ENCODE measurements at places on chromosomes 5 and 9. TPM values are rescaled to one million over a fixed set of nuclear protein-coding genes. Genes with fewer than 3 reads are reported as not detected.

Gene TNC
- not detected for polyA plus RNA-seq

DNA sequence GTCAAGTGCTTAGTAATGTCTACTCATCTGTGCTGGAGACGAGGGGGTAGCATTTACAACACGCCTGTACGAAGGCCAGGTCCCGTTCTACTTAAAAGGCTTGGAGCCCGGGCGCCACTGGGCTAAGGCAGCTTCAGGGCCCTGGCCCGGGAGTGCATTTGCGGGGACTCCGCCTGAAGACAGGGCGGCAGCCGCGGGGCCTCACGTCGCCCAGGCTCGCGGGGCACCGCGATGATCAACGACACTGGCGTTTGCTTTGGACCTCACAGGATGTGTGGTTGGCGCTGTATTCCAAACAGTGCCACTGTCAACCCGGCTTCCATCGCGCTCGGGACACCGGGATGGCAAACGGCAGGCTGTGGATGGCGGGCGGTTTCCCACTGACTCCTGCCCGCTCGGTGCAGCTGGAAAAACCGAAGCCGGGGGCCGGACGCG is 1.1 kb upstream of the TENT4A start:
- DNase-seq = peak; percentile 60

Gene SIT1
- not detected for polyA plus RNA-seq

Gene TOR2A
- polyA plus RNA-seq = 23.9 TPM

DNA sequence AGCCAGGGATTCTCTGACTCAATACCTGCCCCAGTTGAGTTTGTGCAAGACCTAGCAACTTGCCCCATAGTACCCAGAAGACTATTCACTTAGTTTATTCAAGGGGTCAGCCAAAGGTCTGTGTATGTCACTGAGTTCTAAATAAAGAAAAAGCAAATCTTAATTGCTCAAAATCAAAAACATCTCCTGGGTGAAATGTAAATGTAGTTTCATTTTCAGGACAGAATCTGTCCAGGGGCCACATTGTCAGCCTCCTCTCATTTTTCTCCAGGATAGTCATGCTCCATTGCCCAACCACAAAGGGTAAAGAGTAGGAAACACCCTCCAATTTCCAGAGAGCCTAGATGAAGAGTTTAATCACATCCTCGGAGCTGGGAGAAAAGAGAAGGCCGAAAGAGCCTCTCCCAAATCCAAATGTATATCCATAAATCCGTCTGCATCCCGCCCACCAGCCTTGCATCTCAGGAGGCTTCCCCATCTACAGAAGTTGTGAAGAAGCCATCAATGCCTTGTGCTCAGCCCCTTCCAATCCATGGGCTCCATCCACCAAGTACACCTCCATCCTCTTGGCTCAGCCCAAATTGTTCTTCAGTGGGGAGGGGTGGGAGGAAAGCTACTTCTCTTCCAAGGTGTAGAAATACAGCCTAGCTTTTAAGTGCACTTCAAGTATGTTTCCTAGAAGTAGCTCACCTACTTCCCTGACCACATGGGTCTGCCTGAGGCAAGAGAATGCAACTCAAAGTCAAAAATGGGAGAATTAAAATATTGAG is 26.9 kb downstream of the ADAM19 start:
- DNase-seq = no peak

DNA sequence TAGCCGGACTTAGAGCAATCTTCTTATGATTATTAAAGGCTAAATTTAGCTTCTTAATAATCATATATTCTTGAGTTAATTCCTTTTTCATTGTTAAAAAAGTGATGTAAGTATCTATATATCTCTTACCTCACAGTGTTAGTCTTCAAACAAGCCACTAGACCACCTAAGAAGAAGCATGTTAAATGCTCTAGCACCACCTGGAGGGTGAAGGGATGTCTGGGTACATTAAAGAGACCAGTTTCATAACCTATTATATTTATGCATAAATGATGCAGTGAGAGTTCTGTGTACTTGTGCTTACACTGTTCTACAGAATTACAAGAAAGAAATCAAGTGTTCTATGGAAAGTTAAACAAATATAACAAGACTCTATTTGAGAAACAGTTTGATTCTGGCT is 55.9 kb upstream of the SLCO6A1 start:
- no peak for DNase-seq

DNA sequence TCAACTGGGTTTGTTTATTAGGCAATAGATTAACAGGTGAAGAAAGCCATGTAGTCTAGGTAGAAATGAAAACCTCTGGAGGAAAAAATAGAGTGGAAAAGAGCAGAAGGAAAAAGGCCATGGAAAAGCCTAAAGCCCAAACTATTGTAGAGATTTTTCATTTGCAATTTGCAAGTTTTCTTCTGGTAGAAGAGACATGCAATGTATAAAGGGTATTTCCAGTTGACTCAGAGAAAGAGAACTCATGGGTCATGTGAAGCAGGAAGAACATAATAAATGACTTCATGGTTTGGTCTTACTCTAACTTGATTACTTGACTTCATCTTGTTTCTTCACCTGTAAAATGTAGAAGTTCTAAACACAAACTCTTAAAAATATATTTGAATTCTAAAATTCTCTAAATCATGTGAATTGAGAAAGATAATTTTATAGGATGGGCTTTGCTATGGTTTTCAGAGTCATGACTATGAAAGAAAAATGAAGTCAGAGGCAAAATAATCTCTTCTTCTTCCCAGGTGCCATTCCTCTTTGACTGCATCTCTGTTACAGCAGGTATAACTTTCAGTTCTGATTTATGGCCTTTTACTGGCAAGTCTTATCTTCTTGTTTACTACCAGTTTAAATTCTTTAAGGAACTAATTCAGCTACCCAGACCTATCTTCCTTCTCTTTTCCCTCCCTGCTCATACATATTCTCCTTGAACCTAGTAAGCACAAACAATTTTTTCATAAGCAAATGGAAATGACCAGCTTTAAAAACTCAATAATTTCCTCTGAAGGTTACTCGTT is 47.7 kb upstream of the TMC1 start:
- DNase-seq = peak; percentile 66

Gene PDCD1LG2
- polyA plus RNA-seq = 7.9 TPM

Gene SSNA1
- 162 TPM for polyA plus RNA-seq

DNA sequence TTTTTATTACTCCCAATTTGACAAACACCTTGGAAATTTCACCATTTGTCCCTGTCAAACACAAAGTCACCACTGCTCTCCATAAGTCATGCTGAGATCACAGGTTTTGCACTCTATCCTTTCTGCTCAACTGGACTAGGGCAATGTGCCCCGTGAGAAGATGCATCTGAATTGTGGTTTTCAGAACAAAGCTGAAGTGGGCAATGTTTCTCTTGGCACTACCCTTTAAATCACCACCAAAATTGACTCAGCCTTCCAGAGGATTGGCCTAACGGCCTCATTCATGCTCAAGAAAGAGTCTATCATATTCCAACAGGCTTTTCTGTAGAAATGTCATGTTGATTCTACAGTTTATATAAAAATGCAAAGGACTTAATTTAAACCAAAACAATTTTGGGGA is 81.0 kb upstream of the TRIO start:
- DNase-seq = no peak

- DNase-seq = no peak
Observed at GRCh38 chr9:69331444-69331843, 6.4 kb downstream of the ENTREP1 start.

Gene NR4A3
- polyA plus RNA-seq = 0.11 TPM

Gene LCN2
- polyA plus RNA-seq = not detected

GRCh38 chr9:26243726-26244125 is 565.5 kb upstream of the TUSC1 start:
- DNase-seq = peak; percentile 86

DNA sequence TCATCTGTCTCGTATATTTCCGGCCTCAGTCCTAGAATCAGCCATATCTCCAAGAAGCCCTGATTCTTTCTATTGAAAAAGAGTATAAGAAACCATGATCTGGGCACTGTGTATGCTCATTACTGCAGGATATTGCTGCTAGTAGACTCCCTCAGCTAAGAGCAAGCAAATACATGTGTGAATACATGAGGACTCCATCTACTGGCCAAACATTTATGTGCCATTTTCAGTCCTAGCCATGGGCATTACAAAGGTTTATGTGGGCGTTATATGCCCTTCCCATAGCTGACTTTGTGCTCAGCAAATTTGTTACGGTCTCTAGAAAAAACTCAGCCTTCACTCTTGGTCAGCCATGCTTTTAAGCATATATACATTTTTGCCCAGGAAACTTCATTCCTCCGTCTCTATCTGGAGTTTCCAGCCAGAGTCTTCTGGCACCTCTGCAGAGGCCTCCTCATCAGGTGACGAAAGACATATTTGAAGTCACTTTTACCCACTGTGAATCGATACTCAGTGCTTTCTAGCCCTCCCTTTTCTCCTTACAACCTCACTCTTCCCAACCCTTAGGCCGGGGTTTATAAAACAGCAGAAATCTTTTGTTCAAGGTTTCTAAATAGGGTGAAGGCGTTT is 1495.6 kb upstream of the CDH6 start:
- no peak for DNase-seq

DNA sequence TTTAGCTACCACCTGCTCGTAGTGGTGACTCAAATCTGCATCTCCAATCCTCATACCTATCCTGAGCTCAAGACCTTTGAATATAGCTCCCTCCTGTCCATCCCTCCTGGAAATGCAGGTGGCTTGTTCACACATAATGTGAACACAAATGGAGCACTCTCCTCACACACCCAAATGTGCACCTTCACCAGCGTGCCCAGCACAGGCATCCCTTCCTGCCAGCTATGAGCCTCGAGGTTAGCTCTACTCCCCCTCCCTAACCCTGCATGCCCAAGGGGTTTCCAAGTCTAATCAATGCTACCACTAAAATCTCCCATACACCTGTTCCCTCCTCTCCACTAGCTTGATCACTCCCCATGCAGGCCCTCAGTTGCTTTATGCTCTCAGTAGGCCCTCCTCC is 2.2 kb upstream of the TGFBI start:
- DNase-seq = no peak

DNA sequence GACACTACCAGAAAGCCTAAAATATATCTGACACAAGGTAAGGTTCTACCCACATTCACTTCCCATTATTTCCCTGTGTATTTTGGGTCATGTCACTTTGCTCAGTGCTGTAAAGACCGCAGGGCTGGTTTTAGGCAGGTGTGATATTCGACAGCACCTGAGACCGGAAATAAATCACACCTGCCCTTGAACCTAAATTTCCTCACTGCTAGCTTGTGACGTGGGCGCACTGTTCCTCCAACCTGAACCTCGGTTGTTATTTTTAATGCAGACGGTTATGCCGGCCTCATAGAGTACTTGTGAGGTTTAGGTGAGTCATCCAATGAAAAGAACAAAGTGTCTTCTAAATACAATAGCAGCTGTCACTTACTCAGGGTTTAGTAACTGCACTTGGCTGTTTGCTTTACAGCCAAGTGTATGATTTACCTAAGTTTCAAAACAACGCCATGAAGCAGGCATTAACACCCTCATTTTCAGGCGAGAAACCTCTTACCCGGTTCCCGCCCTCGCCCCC is 20.7 kb upstream of the ZNF782 start:
- peak; percentile 73 for DNase-seq

Gene CDKN2B
- 2.1 TPM for polyA plus RNA-seq

Gene CCL27
- polyA plus RNA-seq = not detected

Gene SLC25A2
- polyA plus RNA-seq = not detected

Gene NPR3
- polyA plus RNA-seq = 0.03 TPM

Gene PCDHB4
- polyA plus RNA-seq = 0.10 TPM

DNA sequence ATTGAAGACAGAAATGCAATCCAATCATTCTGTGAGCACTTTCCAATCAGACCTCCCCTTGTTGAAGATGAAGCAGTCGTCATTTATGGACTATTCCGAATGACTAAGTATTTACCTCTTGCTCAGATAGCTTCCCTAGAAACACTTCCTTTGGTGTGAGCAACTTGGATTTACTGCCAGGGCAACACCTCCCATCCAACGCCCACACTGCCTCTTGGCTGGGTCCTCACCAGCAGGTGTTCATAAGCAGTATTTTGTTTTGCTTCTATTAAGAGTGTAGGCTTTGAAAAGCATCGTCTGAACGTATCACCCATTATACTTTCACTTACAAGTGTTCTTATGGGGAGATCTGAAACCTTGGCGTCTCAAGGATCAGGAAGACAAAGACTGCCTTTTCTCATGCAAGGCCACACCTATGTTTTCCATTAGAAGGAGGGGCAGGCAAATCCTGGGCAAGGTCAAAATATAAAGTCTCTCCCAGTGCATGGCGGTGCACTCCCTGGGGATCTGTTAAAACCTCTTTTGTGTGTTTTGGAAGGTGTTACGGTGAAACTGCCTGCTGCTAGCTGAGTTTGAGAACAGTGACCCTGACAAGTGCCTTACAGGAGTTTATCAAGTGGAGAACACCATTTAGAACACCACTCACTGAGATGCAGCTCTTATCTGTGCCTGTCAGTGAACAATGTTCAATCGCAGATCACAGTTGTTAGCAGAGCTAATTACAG is 10.6 kb upstream of the MARCHF3 start:
- DNase-seq = peak; percentile 87

DNA sequence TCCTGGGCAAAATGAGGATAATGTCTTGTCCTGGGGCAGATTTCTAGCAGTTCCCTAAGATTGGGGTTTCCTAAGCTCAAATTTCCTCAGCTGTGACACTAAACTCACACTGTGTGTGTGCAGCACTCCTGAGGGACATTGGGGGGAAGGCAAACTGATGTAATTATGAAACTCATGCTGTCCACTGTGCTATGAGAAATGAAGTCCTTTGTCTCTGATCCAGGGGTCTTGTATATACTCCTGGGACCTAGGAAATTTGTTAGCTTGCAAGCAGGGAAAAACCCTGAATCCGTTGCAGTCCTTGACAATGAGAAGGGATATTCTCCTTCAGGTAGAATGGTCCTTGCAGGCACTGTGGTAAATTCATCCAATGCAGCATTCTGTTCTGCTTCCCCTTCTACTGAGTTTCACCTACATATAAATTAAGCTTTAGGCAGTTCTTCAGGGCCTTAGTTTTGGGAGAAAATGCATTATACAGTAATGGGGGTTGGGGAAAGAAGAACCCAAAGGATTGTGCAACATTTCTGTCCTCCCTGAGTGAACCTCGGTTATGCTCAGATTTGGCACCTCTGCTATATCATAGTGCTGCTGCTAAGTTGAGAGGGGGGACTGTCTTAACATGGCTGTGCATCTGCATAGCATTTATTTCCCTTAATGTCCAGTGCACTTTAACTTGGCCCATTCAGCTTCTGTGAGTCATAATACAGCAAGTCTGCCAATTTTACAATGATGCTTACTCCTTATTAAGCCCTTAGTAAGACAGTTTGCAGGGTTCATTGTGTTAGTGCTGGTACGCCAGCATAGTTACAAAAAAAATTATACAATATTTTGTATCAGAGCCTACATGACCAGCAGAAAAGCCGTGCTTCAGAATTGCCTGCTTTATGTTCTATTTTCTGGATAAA is 80.2 kb downstream of the PJA2 start:
- DNase-seq = peak; percentile 57

DNA sequence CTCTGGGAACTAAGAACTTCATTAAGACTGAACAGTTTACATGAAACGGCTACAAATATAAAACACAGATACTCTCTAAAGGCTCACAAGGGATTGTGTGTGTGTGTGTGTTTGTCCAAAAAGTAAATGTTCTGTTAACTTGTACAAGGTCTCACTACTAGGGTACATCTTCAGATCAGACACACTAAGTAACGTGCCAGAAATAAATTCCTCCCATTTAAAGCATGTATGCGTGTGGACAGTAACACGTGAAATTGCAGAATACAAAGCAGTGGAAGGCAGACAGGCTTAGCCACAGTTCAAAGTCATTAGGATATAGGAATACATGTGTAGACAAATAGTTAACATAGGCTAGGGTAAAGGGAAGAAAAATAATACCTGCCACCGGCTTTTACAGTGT is 1.8 kb downstream of the BNC2 start:
- DNase-seq = no peak

All from endothelial cell of umbilical vein (primary cell).